Posterior cingulate gyrus (tissue), 11 donors: ENCODE measurements at places on chromosomes 3 and 15.

DNA sequence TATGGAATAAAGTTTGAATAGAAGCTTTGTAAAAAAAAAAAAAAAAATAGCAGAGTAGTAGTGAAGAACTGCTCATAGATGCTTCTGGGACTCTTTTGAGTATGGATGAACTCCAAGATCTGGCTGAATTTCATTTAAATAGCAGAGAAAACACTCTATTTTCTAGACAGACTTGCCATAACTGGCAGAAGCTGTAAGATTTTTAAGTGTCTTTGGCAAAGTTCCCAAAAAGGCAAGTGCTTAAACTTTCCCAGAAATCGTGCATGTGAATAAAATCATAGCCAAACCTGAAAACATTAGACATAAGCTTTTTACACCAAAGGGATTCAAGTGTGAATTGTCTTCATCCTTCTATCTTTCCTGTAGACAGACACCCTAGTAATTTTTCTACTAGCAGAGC lies 110.3 kb upstream of the MITF start:
- no peak for DNase-seq

GRCh38 chr15:38050529-38051448 lies 116.3 kb downstream of the TMCO5A start:
- no peak for DNase-seq

GRCh38 chr3:123833398-123833785 lies 50.7 kb downstream of the MYLK start:
- no peak for DNase-seq

DNA sequence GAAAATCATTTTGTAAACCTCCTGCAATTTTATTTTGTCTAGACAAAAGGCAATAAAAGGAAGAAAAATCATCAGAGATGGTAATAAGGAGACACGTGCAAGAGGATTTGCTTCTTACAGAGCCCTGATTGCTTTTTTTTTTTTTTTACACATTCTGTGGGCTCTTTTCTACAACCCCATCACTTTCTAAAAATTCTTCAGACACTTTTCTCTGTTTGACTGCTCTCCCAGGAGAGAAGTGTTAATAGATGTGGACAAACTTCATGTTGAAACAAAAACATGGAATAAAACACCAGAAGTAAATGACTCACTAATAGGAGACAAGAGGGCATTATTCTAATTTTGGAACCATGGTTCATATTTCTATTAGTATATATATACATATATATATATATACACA lies 114.4 kb upstream of the TPRG1 start:
- no peak for DNase-seq

GRCh38 chr3:160981217-160981938 lies 123.8 kb downstream of the B3GALNT1 start:
- DNase-seq = no peak

- no peak for DNase-seq
These were observed 11.5 kb upstream of the RPS17 start for GRCh38 chr15:82551646-82552247.

GRCh38 chr3:117531078-117531767 lies 821.6 kb downstream of the TUSC7 start:
- DNase-seq = no peak

DNA sequence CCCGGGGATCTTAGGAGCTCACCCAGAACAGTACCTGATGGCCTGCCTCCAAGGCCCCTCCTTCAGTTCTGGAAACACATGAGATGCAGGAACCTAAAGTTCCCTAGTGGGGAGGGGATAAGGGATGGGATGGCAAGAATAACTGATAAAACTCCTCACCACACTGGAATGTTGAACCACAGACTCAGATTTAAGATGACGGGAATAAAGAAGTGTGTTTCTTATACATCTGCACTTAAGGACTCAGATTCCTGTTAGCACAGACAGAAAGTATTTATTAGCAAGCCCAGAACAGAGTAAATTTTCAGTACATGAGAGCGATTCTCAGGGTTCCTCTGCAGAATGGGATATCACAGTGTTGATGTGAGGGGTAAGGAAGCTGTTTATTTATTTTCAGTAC lies 245.2 kb downstream of the TLE3 start:
- DNase-seq = no peak

DNA sequence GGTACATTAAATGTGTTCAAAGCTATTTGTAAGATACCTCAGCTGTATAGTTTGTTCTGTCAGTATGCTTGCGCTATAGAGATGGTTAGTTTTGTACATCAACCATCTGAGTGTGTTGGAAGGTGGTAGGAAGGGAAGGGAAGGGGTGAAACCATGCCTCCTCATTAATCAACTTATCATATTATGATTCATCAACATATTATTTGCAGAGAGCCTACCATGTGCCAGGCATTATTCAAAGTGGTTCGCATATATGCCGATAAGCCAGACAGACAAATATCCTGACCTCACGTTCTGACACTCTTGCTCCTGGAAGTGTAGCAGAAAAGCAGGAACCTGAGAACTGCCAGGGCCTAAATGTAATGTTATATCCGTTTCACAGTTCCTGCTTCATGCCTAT lies 248.1 kb upstream of the NR2E3 start:
- no peak for DNase-seq

- DNase-seq = no peak
These were observed 81.8 kb upstream of the ALCAM start for GRCh38 chr3:105284876-105285275.

DNA sequence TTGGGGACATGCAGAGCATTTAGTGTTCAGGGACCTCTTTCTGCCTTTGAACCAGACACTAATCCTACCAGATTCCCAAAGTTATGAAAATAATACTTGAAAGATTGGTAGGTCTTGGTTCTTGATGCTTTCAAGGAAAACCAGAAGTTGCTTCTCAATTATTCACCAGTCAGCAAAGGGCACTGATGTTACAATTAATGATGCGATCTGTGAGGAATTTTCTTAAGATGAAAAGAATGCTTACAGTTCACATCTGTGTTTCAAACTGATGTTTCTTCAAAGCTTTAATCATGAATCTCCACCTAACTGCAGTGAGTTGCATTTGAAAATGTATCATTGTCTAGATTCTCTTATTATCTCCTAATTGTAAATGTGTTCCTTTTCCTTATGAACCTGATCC lies 161.0 kb downstream of the NAALADL2 start:
- no peak for DNase-seq

DNA sequence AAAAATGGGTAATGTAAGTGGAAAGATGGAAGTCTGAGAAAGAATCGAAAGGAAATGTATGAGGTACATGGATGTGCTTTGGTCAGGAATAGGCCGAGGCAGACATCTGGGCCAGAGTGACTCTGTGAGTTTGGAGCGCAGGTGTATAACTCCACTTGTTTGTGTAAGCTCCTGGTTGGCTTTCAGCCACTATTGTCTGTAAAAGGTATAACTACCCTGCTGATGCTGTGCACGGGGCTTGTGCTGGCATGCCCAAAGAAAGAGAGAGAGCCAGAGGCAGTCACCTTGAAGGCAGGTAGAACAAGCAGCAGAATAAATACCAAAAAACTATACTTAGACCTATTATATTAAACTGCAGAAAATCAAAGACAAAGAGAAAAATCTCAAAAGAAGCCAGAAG lies 32.7 kb upstream of the CD96 start:
- DNase-seq = no peak

DNA sequence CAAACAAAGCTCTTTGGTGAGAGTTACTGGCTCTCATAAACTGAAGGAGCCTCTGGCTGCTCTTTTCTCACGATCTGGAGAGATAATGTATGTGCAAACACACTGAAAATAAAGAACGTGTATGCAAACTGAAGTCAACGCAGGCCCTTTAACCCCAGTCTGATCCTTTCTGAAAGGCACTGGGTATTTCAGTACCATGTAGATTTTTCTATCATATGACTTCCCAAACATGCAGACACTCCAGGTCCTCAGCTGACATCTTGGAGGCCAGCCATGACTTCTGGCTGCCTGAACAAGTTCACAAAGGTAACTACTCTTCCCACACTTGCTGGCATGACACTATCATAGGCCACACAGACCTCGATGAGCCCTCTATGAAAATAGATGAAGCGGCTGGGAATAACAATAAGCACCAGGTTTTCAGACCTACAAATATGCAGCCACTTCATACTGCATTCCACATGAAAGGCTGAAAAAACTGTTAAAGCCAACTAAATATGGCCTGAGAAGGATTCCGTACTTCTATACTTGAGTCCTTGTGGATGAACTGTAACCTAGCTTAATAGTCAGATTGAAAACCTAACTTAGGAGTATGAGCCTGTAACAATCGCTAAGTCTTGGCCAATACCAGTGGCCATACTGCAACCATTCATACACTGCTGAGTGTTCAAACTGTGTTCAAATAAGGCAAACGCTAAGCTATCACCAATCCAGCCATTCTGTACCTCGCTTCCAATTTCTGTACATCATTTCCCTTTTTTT lies 121.3 kb downstream of the THRB start:
- DNase-seq = no peak

DNA sequence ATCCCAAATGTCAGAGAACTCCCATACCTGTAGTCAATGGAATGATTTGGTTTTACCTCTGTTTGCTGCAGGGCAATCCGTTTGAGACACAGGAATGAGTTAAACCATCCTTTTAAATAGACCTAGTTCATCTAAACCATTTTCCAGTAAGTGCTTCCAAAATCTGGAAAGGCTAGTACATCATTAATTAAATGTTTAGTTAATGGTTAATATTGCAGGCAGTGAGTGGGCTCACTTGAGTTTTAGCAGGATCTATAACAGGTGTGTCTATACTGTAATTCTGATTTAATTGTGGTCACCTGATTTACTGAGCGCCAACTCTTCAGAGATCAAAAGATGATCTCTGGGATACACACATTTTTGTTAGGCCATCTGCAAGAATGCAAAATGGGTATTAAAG lies 353.9 kb upstream of the ROPN1 start:
- DNase-seq = no peak

DNA sequence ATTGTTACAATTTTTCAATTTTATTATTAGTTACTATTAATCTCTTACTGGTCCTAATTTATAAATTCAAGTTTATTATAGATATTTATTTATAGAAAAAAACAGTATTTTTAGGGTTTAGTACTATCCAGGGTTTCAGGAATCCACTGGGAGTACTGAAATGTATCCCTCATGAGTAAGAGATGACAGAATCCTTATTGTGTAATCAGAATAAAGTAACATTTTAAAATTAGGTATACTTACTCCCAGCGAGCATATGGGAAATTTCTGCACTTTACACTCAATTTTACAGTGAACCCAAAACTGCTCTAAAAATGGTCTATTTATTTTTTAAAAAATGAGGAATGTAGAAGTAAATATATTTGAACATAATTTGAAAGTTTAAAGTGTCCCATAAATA lies 202.7 kb downstream of the CGGBP1 start:
- no peak for DNase-seq

DNA sequence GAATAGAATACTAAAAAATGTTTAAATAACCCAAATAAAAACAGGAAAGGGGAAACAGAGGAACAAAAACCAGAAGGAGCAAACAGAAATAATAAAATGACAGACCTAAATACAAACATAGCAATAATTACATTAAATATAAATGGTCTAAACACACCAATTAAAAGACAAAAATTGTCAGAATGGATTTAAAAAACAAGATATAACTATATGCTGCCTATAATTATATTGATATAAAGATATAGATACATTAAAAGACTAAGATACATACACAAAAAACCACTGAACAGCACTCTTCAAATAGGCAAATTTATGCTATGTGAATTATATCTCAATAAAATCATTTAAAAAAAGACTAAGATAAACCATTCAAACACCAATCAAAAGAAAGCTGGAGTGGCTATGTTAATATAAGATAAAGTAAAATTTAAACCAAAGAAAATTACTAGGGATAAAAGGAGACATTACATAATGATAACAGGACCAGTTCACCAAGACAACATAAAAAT lies 168.9 kb downstream of the SMAD6 start:
- no peak for DNase-seq

DNA sequence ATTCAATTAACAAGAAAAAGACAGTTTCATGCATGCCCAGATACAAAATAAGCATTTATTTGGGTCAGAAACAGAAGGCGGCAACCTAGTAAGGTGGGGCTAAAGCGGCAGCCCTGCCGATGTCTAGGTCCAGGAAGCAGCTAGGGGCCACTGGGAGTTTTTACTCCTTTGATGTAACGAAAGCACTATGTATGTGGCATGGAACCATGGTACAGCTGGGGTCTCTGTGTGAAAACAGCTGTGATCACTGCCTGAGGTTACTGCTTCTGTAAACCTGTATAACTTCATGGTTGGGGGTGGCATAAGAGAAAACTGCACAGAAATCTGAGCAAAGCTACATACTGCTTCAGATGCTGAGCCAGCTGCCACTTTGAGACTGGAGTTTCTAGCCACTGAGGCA lies 119.5 kb downstream of the ZNF280D start:
- DNase-seq = no peak

DNA sequence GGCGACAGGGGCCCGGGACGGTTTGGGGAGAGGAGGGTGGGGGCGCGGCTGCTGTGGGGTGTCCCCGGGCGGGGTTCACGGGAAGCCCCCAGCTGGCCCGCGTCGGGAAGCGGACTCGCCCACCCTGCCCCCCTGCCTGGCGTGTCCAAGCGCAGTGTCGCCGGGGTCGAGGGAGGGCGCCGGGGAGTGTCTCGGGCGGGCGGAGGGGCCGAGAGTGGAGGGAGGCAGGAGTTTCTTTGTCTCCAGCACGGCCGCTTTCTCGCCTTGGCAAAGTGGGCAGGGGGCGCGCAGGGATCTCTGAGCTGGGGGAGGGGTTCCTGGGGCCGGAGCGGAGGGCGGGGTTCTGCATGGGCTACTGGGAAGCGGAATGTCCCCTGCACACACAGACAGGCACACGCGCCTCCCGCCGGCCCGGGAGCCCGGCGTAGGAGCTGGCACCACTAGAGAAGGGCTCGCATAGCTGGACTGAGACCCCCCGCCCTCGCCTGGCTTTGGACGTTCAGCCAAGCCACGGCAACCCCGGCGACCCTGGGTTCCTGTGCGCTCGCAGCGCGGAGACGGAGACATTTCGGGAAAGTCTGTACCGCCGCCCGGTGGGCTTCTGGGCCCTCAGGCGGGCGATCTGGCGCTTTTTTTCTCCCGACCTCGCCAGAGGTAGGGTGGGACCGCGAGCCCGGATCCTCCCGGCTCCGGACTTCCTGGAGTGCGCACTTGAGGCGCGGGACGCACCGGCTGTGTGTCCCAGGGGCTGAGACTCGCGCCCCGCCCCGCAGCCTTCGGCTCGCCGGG lies 822 bp downstream of the ST8SIA2 start:
- no peak for DNase-seq

DNA sequence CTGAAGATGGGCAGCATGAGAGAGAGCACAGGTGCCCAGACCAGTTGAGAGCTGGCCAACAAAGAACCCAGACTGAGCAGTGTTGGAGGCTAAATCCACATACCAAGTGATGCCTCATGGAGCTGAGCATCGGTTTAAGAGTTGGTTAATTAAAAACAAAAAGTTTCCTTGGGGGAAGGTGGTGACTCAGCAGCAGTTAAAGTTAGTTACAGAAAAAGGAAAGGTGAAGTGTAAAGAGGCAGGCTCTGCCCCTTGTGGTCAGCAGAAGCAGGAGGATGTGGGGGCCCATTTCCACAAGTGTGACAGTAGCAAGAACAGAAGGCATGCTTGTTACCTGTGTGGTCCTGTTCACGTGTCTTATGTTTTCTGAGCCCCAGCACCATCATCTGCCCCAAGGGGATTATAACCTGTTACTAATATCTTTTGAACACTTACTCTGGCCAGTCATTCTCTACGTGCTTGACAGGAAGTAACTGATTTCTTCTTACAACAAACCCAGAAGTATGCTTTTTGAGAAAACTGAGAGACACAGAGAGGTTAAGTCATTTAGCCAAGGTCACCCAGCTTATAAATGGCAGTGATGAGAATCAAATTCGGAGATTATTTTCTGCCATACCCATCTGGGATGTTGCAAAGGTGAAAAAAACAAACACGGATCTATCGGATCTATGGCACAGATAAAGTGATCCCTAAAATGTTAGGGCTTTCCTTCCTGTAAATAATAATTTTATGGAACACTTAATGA lies 91.0 kb downstream of the EPHB1 start:
- no peak for DNase-seq
